ENCODE measurements at places on chromosomes 11 and 22.
A peak's percentile ranks its signal among the peaks of the same experiment; 100 is the strongest.

DNA sequence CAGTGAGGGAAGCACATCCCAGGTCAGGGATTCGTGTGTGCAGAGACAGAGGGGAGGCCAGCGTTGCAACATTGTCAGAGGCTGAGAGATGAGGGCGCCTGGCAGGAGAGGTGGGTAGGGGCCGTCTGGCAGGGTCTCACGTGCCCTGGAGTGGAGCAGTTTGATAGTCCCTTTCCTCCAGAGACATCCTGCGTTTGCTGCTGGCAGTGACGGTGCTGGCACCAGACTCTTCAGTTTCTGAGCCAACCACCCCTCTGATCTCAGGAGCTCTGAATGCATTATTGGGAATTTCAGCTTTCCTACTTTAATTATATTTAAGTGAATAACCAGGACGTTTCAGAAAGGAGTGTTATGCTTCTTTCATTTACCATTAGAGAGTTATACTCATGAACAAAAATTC lies 136.5 kb downstream of the WNT7B start:
- DNase-seq: no peak

- DNase-seq: no peak
Observed at GRCh38 chr22:46330426-46330825, 5.1 kb upstream of the TRMU start.

DNA sequence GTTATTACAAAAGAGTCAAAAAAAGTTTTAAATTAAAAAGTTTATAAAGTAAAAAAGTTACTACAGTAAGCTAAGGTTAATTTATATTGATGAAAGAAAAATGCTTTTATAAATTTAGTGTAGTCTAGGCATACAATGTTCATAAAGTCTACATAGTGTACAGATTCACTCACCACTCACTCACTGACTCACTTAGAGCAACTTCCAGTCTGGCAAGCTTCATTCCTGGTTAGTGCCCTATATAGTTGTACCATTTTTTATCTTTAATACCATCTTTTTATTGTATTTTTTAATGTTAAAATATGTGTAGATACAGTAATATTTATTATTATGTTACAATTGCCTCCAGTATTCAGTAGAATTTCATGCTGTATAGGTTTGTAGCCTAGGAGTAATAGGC lies 2.6 kb upstream of the MMP10 start:
- no peak for DNase-seq

DNA sequence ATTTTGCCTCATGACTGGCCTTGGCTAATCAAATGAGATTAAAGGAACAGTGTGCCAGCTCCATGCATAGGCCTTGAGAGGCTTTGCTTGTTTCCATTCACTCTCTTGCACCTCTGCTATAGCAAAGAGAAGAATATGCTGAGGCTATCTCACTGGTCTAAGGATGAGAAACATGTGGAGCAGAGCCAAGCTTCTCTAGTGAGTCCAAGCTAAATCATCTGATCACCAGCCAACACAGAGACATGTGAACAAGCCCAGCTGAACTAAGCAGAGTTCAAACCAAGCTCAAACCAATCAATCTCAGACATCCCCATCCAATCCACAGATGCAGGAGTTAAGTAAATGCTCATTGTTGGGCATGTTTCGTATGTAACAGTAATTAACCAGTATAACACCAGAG lies 69.4 kb upstream of the API5 start:
- no peak for DNase-seq

- no peak for DNase-seq
Observed at GRCh38 chr11:42161886-42162285, 702.4 kb upstream of the LRRC4C start.

- DNase-seq: no peak
Observed at GRCh38 chr11:91966368-91966767, 258.2 kb upstream of the FAT3 start.

DNA sequence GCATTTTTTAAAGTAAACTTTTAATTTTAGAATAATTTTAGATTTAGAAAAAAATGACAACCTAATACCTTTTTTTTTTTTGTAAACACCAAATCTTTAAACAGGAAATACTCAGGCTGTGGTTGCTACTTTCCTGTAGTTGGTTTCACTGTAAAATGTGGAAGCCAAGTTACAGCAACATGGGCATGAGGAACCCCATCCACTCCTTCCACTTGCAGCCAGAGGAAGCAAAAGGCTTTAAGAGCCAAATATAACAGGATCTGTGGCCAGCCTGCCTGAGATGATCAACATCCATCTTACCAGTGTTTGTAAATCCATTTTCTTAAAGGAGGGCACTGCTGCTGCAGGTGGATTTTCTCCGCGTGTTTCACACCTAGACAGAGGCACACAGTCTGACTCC lies 66.2 kb downstream of the TNRC6B start:
- no peak for DNase-seq

GRCh38 chr22:46369716-46370583 lies 34.4 kb downstream of the TRMU start:
- DNase-seq: peak; percentile 46

- DNase-seq: no peak
Observed at GRCh38 chr11:7600205-7600775, 73.0 kb downstream of the CYB5R2 start.

- DNase-seq: no peak
Observed at GRCh38 chr11:42779555-42779954, 532.2 kb upstream of the API5 start.

GRCh38 chr11:104705490-104706190 lies 192.6 kb downstream of the CASP12 start:
- DNase-seq: peak; percentile 12

- DNase-seq: no peak
Observed at GRCh38 chr11:86555866-86556265, 116.5 kb downstream of the ME3 start.

- no peak for DNase-seq
Observed at GRCh38 chr11:75499423-75500190, 26.1 kb downstream of the GDPD5 start.

DNA sequence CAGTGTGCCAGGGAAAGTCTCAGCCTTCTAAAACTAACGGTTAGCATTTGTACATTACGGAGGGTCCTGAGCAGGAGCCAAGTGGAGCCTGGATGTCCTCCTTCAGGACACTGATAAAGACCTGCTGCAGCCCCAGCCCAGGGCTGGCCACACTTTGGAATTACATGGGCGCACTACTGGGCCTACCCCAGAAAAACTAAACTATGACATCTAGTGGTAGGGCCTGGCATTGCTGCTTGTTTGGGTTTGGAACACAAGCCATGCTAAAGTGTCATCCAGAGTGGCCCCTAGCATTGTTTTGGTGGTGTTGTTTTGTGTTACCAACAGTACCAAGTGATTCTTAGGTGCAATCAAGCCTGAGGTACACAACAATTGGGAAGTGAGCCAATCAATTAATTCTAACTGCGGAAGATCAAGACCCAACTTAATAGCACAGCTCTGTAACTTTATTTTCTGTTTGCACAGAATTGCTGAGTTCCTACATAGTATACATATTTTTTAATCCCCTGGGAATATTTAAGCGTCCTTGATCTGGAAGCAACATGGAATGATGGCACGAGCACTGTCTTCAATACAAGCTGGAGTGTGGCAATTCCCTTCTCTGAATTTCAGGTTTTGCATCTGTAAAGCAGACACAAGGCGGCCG lies 340.7 kb downstream of the LARGE1 start:
- DNase-seq: peak; percentile 65

GRCh38 chr22:47151490-47151889 lies 389.0 kb downstream of the TBC1D22A start:
- no peak for DNase-seq

DNA sequence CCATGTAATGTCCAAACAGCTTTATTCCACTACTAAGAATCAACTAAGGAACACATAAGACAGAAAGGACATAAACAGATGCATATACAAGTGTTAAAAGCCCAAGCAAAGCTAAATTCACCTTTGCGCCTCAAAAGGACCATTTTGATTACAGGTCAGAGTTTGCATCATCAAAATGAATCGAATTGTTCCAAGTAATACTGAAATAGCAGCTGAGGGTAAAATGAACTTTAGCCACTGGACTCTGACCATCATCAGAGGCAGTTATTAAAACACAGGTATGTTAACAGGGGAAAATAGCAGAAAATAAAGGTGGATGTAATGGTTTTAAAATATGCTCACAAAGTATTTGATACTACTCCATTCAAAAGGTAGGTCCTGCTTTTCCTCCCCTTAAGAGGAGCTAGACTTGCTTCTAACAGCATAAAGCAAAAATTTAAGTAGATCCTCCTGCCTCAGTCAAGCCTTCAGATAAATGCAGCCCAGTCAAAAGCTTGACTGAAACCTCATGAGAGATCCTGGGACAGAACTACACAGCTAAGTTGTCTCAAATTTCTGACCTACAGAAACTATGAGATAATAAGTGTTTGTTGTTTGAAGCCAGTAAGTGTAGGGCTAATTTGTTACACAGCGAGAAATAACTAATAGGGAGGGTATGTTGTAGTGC lies 35.4 kb downstream of the RBFOX2 start:
- DNase-seq: no peak

- peak; percentile 19 for DNase-seq
Observed at GRCh38 chr11:125514336-125515101, 18.5 kb upstream of the FEZ1 start.

- no peak for DNase-seq
Observed at GRCh38 chr11:13705710-13706109, 37.2 kb downstream of the FAR1 start.

GRCh38 chr11:84564867-84565184 lies 1062.3 kb downstream of the DLG2 start:
- no peak for DNase-seq

GRCh38 chr22:23071230-23072076 lies 1.1 kb downstream of the GNAZ start:
- no peak for DNase-seq

- DNase-seq: no peak
Observed at GRCh38 chr22:31983911-31984656, 39.7 kb downstream of the YWHAH start.

DNA sequence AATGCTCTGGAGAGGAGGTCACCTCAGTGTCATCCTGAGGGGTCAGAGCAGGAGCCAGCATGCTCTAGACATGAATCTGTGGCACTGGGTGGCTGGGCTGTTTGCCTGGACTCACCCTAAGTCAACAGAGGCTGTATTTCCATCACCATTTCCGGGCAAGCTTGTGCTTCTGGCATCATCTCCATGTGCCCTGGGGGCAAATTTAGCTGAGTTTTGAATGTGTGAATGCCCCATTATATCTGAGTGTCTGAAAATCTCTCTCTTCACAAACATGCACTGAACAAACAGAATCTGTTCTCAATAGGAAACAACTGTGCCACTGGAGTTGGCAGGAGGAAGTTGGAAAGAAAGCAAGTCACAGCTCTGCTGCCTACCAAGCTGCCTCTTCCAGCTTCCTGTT lies 356.2 kb downstream of the GRM5 start:
- no peak for DNase-seq

DNA sequence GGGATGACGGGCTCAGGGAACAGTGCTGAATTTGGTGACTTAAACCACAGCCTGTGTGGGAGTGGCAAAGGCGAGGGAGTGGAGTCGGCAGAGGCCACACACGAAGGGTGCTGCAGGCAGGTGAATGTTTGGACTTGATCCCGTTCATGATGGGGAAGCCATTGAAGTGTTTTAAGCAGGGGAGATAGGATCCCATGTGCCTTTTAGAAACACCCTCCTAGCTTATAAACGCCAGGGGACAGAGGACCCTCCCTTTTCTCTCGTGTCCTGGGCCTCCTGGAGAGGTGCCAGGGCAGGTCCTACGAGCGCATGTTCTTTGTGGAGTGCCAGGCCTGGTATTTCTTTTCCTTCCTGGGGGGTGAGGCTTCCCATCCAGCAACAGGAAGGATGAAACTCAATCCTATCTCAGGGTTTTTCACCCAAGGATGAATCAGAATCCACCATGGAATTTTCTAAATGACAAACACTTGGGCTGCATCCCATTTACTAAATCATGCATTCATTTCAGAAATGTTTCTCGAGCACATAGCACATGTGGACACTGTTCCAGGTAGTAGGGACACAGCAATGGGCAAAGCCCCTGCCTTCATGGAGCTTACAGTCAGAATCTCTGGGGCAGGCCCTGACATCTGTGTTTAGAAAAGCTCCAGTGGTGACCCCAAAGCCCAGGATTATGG lies 59.6 kb downstream of the CHRDL2 start:
- DNase-seq: no peak

GRCh38 chr11:66561178-66561974 lies 7.0 kb downstream of the CTSF start:
- DNase-seq: no peak

- no peak for DNase-seq
Observed at GRCh38 chr11:64021757-64022093, 14.0 kb upstream of the FLRT1 start.

DNA sequence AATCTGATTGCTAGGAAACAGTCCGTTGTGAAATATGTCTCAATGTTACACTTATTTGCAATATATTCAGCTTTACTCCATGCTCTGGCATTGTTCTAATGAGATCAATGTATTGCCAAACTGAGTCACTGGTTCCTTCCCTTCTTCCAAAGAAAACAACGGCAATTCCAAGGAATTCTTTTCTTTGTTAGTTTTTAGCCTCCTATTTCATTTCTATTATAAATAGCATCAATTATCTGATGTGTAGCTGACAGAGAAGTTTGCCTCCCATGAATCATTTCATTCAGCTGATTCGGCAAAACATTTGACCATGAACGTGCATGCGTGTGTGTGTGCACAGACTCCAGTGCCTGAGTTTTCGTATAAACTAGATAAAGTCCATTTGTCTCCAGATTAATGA lies 346.8 kb downstream of the ETS1 start:
- no peak for DNase-seq

DNA sequence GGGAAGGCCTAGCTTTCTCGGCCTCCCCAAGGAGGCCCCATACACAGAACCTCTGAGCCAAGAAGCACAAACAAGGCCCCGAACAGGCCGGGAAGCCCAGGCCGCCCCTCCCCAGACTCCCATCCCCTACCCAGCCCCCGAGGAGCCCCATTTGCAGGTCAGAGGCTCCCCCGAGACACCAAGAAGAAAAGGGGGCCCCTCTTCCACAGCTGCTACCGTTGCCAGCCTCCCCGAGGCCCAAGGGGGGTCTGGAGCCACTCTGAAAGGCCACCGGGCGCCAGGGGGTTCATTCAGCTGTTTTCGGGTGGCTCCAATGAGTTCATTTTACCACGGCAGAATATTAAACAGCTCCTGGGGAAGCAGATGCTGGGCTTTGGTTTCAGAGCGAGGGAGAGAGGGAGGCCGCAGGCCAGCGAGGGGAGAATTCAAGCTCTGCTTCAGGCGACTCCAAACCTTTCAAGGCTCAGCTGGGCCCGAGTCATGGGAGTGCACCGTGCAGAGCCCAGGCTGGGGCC lies 28.5 kb downstream of the MN1 start:
- no peak for DNase-seq

- no peak for DNase-seq
Observed at GRCh38 chr22:43860126-43860525, 2.2 kb downstream of the SULT4A1 start.

- no peak for DNase-seq
Observed at GRCh38 chr11:64538501-64538951, 52.5 kb upstream of the SLC22A12 start.

DNA sequence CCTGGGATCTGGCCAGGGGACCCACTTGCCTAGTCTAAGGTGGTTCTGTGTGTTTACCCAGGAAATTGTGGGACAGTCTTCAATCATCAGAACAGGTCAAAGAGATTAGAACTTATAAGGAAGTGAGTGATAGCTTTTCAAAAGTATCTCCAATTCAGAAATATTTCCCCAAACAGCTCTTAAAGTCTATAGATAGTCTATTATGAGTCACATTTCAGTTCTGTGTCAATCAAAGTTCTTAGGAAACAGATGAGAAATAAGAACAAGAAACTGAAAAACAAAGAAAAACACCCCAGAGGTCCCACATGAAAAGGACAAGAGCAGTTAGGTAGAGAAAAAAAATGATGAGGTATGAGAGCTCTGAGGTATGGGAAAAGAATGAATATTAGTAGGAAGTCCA lies 381.4 kb upstream of the MPPED2 start:
- DNase-seq: no peak

GRCh38 chr11:47137476-47137875 lies 39.2 kb downstream of the ARFGAP2 start:
- DNase-seq: no peak

Measured in left colon (tissue), 2 donors.